Breast epithelium (tissue), 4 donors: ENCODE measurements at places on chromosomes 12 and 14. TPM values are rescaled to one million over a fixed set of nuclear protein-coding genes. Genes with fewer than 3 reads are reported as not detected.

DNA sequence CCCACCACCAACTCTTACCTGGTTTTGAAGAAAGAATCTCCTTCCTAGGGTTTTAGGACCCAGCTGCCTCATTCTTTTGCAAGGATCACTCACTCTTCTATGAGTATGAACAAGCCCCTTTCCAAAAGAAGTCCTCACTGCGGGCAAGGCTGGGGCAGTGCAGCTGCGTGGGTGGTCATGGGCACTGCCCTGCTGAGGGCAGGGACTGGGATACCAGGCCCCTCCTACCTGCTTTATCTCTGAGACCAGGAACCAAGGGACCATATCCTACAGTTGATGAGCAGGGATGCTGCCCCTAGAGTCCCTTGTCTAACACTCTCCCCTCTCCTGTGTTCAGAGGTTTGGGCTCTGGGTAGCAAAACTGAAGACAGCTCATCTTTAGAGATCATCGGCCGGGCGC lies 20.5 kb downstream of the HPD start:
- H3K36me3 ChIP-seq: no peaks in the 10 kb centered on the region
- H3K4me1 ChIP-seq: no peaks in the 10 kb centered on the region
- no peak for DNase-seq
- H3K27me3 ChIP-seq: no peaks in the 10 kb centered on the region

The DEGS2 gene
- total RNA-seq: 10.2 TPM

The PPP1R36 gene
- 6.4 TPM for total RNA-seq

The DHH gene
- 1.4 TPM for total RNA-seq

The BICDL1 gene
- total RNA-seq: 23.4 TPM

DNA sequence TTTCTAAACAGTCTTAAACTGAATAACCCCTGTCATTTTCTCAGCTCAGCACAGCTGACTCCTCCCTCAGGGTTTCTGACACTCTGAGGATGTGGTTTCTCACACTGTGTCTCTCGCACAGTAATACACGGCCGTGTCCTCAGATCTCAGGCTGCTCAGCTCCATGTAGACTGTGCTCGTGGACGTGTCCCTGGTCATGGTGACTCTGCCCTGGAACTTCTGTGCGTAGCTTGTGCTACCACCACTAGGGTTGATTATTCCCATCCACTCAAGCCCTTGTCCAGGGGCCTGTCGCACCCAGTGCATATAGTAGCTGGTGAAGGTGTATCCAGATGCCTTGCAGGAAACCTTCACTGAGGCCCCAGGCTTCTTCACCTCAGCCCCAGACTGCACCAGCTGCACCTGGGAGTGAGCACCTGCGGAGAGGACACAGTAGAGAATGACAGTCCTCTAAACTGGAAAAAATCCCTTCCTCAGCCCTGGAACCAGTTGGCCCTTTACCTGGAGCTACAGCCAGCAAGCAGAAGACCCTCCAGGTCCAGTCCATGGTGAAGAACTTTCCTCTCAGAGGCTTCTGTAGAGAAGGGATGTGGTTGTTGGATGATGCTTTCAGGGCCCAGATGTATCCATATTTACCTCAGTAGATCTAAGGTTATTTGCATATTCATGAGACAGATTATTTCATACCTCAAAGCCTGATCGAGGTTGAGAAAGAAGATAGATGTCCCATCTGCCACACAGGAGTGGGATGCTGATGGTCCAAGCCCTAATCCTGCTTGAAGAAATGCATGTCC lies 984.8 kb downstream of the TMEM121 start:
- H3K27me3 ChIP-seq: peaks cover 20% of the 10 kb centered on the region
- H3K4me3 ChIP-seq: no peak overlapping the region
- no peaks in the 10 kb centered on the region for H3K36me3 ChIP-seq
- no peaks in the 10 kb centered on the region for H3K4me1 ChIP-seq
- DNase-seq: no peak
- H3K27ac ChIP-seq: no peak overlapping the region

DNA sequence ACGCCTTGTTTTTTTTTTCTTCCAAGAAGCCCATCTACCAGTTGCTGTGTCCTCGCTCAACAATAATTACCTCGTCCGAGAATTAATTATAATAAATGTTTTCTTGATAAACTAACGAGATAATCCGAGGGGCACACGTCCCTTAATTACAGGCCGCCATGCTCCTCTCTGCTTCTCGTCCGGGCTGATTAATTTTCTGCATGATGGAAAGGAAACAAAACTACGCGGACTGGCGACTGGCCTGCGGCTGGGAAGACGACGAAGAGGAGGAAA lies 2.2 kb downstream of the OTX2 start:
- peak overlapping the region; percentile 36 for H3K4me3 ChIP-seq
- DNase-seq: no peak
- H3K4me1 ChIP-seq: no peaks in the 10 kb centered on the region
- peaks cover 10% of the 10 kb centered on the region for H3K27me3 ChIP-seq

- H3K27me3 ChIP-seq: no peaks in the 10 kb centered on the region
- H3K4me3 ChIP-seq: no peak overlapping the region
- no peaks in the 10 kb centered on the region for H3K4me1 ChIP-seq
- no peaks in the 10 kb centered on the region for H3K36me3 ChIP-seq
Observed at GRCh38 chr12:76863837-76864236, 15.0 kb downstream of the CSRP2 start.

- DNase-seq: no peak
- no peak overlapping the region for H3K27ac ChIP-seq
- H3K4me3 ChIP-seq: no peak overlapping the region
- H3K36me3 ChIP-seq: no peaks in the 10 kb centered on the region
- H3K4me1 ChIP-seq: no peaks in the 10 kb centered on the region
Observed at GRCh38 chr12:27424631-27425230, 21.8 kb upstream of the SMCO2 start.

- DNase-seq: no peak
- peaks cover 7% of the 10 kb centered on the region for H3K4me1 ChIP-seq
- no peak overlapping the region for H3K4me3 ChIP-seq
Observed at GRCh38 chr14:73234586-73235394, 2.5 kb upstream of the PAPLN start.

- no peak for DNase-seq
- no peak overlapping the region for H3K27ac ChIP-seq
- no peaks in the 10 kb centered on the region for H3K27me3 ChIP-seq
- no peaks in the 10 kb centered on the region for H3K36me3 ChIP-seq
- H3K4me3 ChIP-seq: no peak overlapping the region
Observed at GRCh38 chr14:55404173-55404854, 7.3 kb downstream of the ATG14 start.

The GALC gene
- total RNA-seq: 30.8 TPM

The GPR33 gene
- total RNA-seq: not detected

DNA sequence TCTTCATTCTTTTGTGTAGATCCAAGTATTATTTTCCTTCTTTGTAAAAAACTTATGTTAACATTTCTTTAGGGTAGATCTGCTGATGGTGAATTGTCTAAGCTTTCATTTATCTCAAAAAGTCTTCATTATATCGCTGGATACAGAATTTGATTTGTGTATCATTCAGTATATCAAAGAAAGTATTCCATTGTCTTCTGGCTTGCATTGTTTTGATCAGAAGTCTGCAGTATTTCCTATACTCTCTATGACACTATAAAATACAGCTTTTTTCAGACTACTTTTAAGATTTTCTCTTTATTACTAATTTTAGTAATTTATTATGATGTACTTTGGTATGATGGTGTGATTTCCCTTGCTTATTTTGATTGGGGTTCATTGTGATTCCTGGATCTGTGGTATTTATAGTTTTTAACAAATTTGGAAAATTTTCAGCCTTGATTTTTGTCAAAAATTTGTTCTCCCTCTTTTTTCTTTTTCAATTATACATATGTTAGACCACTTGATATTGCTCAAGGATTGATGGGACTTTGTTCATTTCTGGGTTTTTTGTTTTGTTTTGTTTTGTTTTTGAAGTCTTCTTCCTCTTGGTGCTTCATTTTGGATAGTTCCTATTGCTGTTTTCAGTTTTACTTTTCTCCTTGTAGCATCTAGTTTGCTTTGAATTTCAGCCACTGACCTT lies 176.5 kb downstream of the ZFP36L1 start:
- no peaks in the 10 kb centered on the region for H3K27me3 ChIP-seq
- no peak for DNase-seq

The SLC6A12 gene
- 1.3 TPM for total RNA-seq

- H3K27me3 ChIP-seq: no peaks in the 10 kb centered on the region
- H3K36me3 ChIP-seq: no peaks in the 10 kb centered on the region
- no peak overlapping the region for H3K27ac ChIP-seq
- DNase-seq: no peak
- no peak overlapping the region for H3K4me3 ChIP-seq
Observed at GRCh38 chr14:24110523-24110922, 4.1 kb upstream of the DCAF11 start.

DNA sequence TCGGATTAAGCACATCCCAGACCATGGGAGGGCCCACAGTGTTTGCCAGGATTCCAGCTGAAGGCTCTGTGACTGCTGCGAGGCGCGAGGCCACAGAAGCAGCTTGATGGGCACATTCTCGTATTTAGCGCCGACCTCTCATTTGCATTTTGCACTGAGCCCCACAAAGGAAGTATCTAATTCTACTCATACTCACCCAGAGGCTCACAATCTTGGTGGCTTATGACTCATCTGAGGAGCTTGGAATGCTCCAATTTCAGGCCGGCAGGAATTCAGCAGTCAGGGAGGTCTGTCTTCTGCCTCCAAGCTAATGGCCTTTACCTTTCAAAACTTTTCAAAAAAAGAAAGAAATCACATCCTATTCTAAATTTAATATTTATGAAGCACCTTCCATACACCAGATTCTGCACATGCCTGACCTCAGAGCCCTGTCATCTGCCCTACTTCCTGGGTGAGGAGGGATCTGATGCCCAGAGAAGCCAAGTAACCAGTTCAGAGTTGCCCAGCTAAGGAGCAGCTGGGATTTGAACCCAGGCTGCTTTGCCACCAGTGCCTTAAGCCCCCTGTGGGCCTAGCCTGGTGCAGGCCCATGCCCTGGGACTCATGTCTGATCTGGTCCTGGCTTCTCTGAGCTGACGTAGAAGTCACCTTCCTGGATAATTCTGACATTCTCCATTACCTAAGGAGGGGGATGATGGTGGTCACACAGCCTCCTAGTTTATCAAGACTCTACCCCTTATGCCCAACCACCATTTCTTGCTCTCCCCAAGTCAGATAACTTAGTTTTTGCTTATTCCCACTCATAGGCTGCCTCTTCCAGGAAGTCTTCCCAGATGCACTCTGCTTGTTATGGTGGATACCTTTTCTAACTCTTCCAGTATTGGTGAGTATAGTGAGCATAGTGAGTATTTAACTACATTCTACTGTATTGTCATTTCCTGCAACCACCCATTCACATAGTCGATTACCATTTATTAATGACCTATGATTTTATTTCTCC lies 198.9 kb downstream of the RBM19 start:
- H3K27ac ChIP-seq: no peak overlapping the region
- H3K36me3 ChIP-seq: no peaks in the 10 kb centered on the region
- H3K27me3 ChIP-seq: no peaks in the 10 kb centered on the region
- no peaks in the 10 kb centered on the region for H3K4me1 ChIP-seq

- no peaks in the 10 kb centered on the region for H3K27me3 ChIP-seq
- H3K4me3 ChIP-seq: peak overlapping the region; percentile 10
- DNase-seq: no peak
Observed at GRCh38 chr12:26135010-26135420, 10.2 kb upstream of the BHLHE41 start.

DNA sequence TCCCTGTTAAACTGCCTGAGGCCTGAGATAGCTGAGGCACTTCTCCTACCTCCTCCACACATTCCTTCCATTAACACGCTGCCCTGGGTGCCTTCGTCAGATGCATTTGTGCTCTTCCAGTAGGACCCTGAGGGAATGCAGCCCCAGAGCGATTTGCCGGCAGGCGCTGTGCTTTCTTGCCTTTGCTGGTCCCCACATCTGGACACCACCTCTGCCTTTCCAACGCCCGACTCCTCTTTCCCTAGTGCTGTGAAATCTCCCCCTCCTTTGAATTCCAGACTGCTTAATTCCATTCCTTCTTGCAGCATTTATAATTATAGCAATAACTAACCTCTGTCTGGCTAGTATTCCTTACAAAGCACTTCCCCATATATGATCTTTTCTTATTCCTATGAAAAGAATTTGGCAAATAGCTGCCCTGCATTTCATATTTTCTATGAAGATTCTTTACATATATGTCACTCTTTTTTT lies 88.4 kb downstream of the C12orf75 start:
- H3K4me3 ChIP-seq: no peak overlapping the region
- H3K27me3 ChIP-seq: no peaks in the 10 kb centered on the region
- no peaks in the 10 kb centered on the region for H3K4me1 ChIP-seq

- DNase-seq: no peak
- no peaks in the 10 kb centered on the region for H3K4me1 ChIP-seq
- H3K36me3 ChIP-seq: no peaks in the 10 kb centered on the region
- no peak overlapping the region for H3K4me3 ChIP-seq
Observed at GRCh38 chr12:51760231-51760630, 88.3 kb downstream of the FIGNL2 start.

DNA sequence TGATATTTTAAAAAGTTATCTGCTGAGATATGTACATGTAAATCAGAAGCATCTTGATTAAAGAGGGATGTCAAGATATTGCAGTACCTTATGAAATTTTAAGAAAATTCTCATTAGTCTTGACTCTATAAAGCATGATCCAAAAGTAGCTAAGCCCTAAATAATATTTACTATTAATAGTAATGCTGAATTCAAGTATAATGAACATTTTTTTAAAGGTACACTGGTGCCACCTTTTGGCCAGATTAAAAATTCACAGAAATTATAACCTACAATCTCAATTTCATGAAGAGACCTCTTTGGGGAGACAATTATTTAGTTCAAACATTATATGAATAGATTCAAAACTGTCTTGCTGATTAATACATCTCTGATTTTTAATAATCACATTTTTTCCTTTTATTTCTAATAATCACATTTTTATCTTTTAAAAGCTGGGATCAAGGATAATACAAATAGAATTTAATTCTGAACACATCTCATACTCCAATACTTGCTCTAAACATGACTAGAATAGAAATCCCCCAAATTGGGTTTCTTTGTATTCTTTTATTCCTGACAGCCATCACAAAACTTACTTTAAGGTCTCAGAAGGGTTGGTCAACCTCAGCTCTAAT lies 13.4 kb downstream of the AKAP5 start:
- no peak overlapping the region for H3K4me3 ChIP-seq
- H3K27ac ChIP-seq: no peak overlapping the region
- H3K27me3 ChIP-seq: no peaks in the 10 kb centered on the region
- no peak for DNase-seq
- no peaks in the 10 kb centered on the region for H3K4me1 ChIP-seq

The ATF7 gene
- total RNA-seq: 31.4 TPM

DNA sequence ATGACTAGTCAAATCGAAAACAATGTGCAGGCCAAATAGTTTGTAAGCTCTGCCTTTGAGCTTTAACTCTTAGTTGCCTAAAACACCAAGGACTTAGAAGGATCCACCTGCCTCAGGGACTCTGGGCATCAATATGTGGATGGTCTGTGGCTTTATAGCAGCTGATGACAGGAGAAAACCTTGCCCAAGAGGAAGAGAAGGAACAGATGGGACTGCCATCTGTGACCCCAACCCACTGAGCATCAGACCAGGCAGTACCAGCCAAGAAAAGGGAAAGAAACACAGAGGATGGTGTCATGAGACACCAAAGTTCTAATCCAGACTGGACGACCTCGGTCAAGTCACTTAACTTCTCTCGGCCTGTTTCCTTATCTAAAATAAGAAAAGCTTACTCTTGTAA lies 12.7 kb downstream of the TGFB3 start:
- H3K36me3 ChIP-seq: no peaks in the 10 kb centered on the region
- DNase-seq: no peak
- H3K4me1 ChIP-seq: no peaks in the 10 kb centered on the region
- no peaks in the 10 kb centered on the region for H3K27me3 ChIP-seq

The SIX1 gene
- 2.6 TPM for total RNA-seq
